Body of pancreas (tissue), 4 donors: ENCODE measurements at places on chromosomes 7 and 10. TPM values are rescaled to one million over a fixed set of nuclear protein-coding genes. Genes with fewer than 3 reads are reported as not detected.

Gene ENTPD7
- total RNA-seq, result 17.1 TPM

Gene PPP1R9A
- 16.1 TPM for total RNA-seq

Gene SAMD9L
- total RNA-seq, result 5.4 TPM

Gene SRGN
- 52.7 TPM for total RNA-seq

Gene CTAGE6
- total RNA-seq, result 0.26 TPM

Gene AKR1D1
- total RNA-seq, result not detected

Gene ECD
- 14.8 TPM for total RNA-seq

Gene MOSPD3
- 6.9 TPM for total RNA-seq

Gene RPP30
- 13.5 TPM for total RNA-seq

Gene UCMA
- total RNA-seq, result not detected
